ENCODE measurements at places on chromosomes 5 and 9.

DNA sequence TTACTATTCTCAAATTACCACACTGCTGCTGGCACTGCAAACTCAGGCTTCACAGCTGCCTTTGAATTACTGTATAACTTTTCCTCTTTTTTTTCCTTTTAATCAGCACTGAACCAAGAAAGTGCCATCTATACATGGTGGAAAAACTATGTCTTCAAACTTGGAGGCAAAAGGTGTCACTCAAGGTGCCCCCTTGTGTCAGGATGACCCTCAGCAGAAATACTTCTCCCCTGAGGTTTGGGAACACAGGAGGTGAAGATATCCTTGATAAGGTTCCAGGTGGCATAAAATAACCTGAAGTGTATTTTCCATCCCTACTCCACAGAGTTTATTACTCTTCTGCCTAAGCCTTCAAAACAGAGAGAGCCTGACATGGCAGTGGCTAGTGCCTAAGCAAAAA, 14.5 kb downstream of the FRMD3 start:
- DNase-seq = no peak

DNA sequence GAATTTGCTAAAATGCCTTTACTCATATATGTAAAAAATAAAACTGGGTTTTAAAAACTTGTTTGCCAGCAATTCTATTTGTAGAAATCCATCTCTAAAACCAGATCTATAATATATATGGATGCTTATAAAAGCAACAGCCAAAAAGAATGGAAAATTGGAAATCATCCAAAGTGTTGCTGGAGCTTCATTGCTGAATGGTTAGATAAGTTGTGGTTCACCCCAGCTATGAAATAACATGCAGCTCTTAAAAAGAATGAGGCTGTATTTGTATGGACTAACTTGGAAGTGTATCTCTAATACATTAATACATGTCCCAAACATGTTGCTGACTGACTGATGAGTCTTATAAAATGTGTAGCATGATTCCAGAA, 76.2 kb downstream of the STK10 start:
- DNase-seq = no peak

DNA sequence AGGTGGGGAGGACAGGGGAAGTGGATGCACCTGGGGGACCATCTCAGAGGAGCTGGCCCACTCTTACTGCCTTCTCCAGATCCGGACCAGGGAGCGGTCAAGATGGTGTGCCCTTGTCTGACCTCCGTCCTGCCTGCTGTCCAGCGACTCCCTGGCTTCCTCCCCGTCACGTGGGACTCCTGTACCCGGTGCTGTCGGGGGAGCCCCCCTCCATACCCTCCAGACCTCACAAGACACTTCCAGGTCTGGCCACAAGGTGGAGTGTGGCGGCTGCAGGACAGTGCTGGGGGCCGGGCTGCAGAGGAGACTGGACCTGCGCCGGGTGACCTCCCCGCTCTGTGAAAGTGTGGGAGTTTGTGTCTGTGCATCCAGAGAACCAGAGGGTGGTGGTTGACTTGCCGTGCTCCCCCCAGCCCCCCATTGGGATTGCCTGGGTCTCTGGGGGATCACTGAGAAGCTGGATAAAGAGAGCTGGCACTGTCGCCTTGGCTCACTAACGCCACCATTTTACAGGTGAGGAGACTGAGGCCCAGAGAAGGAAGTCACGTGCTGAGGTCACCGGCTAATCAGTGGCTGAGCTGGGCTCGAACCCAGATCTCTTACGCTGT, 1.9 kb upstream of the CRB2 start:
- DNase-seq = peak; percentile 29

DNA sequence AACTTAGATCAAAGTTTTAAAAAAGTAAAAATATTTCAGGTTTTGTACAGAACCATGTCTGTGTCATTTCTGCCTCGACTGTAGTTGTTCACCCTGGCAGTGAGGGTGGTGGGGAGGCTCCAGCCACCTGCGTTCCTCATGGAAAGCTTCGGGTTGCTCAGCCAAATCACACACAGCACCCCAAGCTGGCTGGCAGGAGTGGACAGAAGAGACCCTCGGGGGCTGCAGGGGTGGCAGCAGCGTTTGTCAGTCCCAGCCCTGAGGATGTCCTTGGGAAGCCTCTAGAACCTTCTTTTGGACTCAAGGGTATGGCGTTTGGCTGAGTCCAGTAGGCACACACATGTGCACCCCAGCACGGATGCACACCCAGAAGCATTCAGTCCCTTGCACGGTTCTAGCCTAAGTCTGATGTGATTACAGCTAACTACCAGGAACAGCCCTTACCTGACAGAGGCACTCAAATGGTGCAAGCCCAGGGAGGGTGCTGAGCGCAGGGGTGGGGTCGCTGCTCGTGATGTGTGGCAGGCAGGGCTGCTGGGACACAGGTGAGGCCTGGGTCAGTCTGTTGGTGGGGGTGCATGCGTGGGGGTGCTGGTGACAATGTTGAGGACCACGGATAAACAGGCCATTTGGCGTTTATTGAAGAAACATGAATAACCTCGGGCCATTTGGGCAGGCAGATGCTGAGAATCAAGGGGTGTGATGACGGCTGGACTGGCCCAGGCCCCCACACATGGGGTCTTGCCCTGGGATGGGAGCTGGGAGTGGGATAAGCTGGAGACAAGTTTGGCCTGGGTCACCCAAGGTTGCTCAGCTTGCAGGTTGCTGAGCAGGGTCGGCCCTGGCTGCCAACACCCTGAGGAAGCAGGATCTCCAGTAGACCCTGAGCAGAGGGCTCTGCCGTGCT, 103.4 kb downstream of the PHF2 start:
- DNase-seq = no peak

DNA sequence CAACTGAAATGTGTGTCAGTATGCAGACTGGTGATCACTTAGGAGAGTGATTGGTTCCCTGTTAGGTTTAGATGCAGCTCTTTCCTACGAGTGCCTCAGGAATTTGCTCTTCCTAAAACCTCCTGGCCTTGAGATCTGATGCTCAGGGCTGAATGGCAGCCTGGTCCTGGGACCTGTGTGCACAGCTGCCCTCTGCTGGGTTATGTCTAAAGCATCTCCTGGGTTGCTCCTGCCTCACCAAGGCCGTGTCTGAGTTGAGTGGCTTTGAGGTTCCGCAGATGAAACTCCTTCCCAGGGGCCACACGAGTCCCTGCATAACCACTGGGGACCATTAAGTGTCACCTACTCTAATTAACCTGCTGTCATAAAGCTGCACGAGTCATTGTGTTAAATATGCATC, 59.5 kb downstream of the MVB12B start:
- no peak for DNase-seq

GRCh38 chr9:126788046-126788445, 16.8 kb upstream of the ZBTB43 start:
- no peak for DNase-seq

DNA sequence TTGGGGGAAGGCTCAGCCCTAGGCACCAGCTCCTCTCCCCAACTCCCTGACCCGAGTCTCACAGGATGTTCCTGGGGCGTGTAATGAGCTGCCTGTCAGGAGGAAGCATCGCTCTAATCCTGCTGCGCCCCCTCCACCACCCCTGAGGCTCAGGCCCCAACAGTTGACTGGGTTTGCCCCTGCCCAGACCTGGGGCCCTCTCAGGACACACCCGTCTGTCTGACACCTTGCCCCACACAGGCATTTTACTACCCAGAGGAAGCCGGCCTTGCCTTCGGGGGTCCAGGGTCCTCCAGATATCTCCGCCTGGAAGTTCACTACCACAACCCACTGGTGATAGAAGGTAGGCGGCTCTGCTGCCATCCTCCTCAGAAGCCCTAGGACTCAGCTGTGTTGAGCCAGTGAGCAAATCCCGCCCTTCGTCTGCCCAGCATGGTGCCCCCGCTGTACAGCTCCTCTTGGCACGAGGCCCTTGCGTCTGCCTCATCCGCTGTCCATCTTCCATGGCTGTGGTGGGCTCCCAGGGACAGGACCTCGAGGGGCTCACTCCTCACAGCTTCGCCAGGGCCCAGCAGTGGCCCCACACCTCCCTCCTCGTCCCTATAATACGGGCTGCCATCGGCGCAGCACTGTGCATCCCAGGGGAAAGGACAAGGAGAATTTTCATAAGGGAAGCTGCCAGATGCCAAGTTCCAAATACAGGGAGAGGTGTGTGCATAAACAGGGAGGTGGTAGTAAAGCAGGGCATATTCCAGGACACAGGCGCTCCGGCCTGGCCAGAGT, 8.0 kb downstream of the DBH start:
- DNase-seq = no peak

DNA sequence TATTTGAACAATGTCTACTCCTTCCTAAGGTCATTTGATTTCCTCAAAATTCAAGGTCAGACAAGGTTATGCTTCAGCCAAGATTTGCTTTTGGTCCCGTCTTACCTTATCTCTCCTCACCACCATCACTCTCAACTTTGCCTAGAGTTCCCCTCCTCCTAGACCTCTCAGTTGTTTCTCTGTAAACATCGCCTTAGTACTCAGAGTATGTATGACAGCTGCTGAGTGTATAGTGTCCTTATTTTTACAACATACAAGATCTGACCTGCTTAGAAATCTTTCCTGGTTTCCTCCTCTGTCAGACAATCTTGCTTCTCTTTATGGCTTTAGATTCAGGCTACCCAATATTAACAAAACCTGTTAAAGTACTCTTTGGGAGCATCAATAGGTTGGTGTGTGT, 50.0 kb upstream of the C6 start:
- no peak for DNase-seq

DNA sequence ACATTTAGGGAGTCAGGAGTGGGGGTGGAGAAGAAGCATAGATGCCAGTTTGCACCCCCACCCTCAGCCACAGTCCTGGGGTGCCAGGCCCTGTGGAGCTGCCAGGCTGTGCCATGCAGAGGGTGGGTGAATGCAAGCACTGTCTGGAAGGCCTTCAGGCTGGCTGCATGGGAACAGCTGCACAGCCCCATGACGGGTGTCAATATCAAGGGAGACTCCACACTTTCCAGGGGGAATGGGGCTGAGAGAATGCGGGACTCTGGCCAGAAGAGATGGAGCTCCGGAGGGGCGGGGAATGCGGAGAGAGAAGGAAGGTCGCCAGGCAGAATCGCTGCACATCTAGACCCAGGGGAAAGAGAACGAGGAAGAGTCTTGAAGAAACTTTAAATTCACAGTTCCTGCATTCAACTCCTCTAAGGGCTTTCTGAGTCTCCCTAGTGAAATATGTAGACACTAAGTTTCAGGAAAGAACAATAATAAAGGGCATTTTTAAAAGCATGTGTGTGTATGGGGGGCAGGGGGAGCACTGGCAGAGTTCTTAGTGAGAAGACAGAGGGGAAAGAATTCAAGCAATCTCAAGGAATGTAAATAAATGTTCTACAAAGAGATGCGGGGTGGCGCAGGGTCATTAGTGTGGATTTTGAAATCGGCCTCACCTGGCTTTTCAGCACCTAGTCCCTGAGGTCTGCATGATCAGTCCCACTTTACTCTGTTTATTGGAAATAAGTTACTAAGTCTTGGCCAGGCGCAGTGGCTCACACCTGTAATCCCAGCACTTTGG, 59.1 kb downstream of the BOD1 start:
- no peak for DNase-seq

DNA sequence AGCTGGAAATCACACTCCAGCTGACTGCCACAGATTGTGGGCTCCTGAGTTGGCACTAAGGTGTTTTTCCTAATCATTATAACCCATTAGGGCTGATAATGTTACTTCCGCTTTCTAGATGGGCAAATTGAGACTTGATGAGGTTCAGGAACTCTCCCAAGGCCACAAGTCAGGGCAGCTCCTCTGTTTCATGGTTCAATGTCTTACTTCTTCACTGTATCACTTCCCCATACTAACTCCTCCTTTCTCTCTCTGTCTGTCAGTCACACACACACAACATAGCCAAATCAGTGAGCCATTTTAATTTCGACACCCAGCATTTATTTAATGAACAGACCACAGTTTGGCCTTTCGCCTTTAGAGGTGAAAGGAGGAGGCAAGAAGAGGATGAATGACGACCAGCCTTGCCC, 17.8 kb upstream of the TRAF1 start:
- no peak for DNase-seq

DNA sequence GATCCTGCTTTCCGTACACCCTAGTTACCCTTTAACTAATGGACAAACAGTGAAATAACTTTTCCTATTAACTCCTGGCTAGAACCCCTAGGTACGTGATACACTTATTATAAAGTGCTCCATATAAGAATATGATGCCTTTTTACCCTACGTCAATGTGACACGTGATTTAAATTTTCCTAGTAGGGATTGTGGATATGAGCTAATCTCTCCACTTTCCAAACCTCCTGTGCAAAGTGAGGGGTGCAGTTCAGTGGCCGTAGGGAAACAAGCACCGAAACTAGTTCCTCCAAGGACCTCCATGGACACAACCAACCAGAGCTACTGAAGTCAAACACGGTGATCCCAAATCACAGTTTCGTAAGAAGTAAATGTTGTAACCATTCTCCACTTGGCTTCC, 19.3 kb downstream of the NFIB start:
- DNase-seq = no peak

- DNase-seq = no peak
Observed at GRCh38 chr9:71986900-71987299, 73.5 kb downstream of the C9orf57 start.

GRCh38 chr5:180974612-180975315, 13.9 kb upstream of the BTNL3 start:
- DNase-seq = no peak

GRCh38 chr9:18114559-18115475, 359.1 kb upstream of the ADAMTSL1 start:
- DNase-seq = no peak

DNA sequence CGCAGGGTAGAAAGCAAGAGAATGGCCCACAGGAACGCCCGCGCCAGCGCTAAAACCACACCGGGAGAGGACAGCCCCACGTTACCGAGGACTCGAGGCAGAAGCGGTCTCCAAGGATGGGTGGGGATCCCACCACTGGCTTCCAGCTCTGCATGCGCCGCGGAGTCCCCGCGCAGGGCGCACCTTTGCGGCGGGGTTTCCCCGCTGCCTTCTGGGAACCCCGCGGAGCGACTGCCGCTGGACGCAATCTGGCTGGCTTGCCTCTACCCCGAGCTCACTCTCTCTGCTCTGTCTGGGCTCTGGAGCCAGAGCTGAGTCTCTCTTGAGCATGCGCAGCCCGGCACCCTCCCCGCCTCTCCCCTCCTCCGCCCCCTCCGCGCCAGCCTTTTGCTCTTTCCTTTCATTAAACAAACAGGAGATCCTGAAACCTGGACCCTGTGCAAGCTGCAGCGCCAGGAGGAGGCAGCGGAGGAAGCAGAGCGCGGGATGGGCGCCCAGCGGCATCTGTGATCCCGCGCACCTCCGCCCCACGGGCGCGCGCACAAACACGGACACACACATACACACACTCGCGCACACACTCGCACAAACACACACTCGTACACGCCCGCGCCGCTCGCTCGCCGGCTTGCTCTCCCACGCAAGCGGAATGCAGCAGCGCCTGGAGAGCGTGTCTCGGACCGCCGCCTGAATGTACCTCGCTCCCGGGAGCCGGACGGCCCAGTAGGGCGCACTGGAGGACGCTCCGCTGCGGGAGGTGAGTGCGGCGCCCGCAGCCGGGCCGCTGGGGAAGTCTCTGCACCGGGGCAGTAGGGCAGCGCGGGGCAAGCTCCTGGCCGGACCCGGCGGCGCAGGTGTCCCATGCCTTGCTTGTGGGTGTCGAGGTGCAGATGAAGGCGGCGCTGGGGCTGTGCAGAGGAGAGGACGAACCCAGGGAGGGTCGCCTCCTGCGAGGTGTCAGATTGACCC, at the start of gene PLPPR1:
Gene PLPPR1 (plus strand): TSS at position 382 of the 969 bp plus-strand sequence.
- no peak for DNase-seq
